ENCODE measurements at places on chromosomes 13 and 19.
A peak's percentile ranks its signal among the peaks of the same experiment; 100 is the strongest.

GRCh38 chr19:18057557-18057956 lies 29.2 kb downstream of the IL12RB1 start:
- DNase-seq: no peak

DNA sequence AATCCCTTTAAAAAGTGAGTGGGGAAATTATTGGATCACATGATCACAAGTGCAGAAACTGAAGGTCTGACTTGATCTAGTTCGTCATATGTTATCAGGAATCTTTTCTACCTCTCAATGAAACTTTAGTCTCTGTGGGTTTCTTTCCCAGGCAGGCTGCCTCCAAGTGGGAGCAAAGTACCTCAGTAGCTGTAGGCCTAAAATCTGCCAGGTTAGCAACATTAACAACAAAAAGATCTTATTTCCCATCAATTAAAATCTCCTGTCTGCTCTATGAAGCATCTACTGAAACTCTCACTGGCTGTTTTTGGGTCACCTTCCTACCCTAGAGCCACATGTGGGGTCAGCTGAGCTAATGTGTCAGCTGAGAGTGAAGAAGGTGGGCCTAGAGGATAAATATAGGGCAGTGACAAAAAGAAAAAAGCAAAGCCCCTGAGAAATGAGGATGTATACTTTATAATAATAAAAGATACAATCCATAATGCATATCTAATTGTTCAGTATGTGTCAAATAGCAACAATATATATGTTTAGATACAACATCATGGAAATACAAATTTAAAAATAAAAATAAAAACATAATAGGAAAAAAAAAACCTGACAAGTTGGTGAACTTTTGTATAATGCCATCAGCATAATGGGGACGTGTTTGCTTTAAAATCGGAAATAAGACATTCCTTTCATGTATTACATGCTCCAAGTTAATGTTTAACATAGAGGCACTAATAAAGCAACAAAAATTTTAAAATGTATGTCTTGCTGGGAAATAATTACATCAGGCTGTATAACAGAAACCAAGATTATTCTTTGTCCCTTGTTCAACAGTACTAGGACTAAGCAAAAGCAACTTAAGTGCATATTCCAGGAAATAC lies 141.1 kb downstream of the GPC5 start:
- no peak for DNase-seq

DNA sequence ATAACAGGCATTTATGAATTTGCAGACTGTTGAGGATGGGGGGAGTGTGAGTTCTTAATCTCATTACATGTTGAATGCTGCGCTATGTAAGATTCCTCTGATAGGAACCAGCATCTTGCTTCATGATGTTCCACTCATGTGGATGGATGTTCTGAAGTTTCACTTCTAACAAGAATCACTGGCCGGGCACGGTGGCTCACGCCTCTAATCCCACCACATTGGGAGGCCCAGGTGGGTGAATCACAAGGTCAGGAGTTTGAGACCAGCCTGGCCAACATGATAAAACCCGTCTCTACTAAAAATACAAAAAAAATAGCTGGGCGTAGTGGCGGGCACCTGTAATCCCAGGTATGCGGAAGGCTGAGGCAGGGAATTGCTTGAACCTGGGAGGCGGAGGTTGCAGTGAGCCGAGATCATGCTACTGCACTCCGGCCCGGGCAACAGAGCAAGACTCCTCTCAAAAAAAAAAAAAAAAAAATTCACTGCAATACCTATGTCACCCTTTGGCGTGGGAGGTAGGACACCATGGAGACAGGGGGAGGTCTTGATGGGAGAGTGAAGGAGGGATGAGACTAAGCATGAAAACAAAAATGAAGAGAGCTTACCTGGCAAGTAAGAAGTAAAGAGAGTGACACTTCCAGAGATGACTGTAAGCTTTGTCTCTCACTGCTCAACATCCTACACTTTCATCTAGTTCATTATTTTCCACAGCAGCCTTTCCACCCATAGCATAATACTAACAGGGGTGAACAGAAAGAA lies 133.0 kb downstream of the DCT start:
- no peak for DNase-seq

- no peak for DNase-seq
These were observed 3.6 kb upstream of the CD37 start for GRCh38 chr19:49331616-49332055.

- DNase-seq: no peak
These were observed 55.1 kb upstream of the CLDN10 start for GRCh38 chr13:95497381-95497807.

- DNase-seq: no peak
These were observed 7.5 kb upstream of the TPM4 start for GRCh38 chr19:16068696-16069259.

- DNase-seq: no peak
These were observed 35.7 kb downstream of the DZIP1 start for GRCh38 chr13:95608640-95609323.

DNA sequence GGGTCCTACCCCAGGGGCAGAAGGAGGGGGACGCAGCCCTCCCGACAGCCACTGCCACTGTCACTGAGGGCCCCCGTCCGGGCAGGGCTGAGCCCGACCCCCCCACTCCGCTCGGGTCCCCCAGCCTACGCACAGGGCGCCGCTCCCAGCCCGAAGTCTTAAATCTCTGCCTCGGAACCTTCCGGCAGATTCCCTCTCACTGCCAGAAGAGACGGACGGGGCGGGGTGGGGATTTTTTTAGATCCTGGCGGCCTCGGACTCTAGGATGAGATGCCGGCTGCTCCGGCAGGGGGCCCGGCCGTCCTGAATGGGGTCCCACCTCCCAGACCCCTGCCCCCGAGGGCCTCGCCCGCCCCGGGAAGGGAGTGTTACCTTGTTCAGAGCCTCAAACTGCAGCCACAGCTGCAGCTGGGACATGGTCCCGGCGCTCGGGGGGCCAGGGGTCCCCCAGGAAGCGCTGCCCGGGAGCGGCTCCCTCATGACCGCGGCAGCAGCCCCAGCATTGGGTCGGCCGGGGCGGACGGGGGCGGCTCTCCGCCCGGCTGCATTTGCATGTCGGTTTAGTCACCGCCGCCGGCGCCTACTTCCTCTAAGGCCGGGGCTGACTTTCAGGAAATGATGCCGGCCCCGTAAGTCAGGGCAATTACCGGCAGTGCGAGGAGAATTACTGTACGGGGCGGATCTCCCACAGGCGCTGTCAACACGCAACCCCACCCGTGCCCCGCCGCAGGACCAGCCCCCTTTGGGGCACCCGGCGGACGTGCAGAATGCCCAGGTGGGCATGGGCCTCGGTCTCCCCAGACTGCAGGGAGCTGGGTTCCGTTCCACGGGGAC lies 28.1 kb downstream of the GPX4 start:
- peak; percentile 76 for DNase-seq

GRCh38 chr19:2294687-2295335 lies 12.8 kb upstream of the PEAK3 start:
- no peak for DNase-seq

Measured in esophagus squamous epithelium (tissue), 5 donors.